ENCODE measurements at places on chromosomes 4 and X.
A peak's percentile ranks its signal among the peaks of the same experiment; 100 is the strongest.

DNA sequence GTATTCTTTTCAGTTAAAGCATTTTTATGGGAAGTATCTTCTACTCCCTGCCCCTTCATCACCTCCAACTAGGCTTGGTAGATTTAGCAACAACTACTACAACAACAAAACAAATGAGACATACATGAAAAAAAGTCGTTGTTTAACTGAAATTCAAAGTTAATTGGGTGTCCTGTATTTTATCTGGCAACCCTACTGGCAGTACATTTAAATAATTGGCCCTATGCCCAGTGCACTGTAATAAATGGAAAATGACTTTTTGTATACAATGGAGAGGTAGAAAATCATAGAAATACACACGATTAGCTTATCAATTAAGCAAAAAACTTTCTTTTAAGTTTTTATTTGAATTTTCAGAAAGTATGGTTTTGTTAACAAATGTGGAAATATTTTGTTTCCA lies 21.4 kb upstream of the CLGN start:
- no peak for DNase-seq

DNA sequence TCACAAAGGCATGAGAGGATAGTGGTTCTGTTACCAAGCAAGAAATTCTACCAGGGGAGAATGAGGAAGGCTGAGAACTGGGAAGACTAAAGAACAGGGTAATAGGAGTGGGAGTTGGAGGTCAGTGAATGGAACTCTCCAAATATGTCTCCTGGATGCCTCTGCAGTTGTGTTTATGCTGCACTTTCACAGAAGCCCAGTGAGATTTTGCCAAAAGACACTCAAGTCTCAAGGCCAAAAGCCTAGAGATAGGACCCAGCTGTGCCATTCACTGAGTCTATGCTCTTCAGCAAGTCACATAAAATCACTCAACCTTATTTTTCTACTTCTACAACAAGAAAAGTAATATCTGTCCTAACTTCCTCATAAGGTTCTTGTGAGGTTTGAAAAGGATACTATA lies 285.4 kb downstream of the UNC5C start:
- no peak for DNase-seq

DNA sequence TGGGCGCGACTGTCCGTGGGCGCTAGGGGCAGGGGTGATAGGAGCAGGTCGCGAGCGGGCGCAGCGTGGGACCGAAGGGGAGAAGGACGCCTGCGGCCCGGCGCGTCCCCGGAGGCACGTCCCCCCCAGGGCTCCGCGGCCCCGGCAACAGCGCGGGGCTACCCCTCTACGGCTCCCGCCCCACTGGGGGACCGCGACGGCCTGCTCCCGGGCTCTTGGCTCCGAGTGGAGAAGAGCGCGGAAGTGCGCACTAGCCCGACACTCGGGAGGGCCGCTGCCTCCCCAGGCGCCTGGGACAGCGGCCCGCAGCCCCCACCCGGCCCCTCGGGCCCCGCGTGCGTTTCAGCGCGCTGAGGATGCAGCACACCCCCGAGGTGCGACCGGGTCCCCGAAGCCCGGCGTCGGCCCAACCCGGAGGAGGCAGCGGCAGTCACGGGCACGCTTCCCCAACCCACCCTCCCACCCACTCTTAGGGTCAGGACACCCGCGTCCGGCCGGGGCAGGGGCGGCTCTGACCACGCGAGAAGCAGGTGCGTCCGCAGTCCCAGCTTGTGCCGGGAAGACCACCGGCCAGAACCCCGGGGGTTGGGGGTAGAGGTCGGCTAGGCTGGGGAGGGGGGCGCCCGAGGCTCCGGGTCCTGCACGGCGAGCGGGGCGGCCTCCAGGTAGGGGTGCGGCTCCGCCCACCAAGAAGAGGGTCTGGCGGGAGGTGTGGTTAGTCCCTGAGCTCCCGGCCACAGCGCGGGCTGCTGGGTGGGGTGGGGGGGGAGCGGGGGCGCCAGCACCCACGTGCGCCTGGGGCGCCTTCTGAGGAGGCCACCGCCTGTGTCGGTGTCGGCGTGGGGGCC lies 18.5 kb upstream of the NAT8L start:
- DNase-seq: no peak

DNA sequence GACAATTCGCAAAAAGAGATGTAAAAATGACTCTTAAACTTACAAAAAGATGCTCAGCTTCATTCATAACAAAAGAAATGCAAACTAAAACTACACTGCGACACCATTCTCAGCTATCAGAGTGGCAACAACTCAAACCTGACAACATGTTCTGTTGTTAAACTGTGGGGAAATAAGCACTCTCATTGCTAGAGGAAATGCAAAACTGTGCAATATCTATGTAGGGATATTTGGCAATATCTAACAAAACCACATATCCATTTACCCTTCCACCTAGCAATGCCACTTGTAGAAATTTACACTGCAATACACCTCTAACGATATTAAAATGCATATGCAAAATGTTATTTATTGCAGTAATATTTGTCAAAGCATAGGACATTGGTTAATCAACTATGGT lies 78.3 kb upstream of the EGFL6 start:
- DNase-seq: no peak

DNA sequence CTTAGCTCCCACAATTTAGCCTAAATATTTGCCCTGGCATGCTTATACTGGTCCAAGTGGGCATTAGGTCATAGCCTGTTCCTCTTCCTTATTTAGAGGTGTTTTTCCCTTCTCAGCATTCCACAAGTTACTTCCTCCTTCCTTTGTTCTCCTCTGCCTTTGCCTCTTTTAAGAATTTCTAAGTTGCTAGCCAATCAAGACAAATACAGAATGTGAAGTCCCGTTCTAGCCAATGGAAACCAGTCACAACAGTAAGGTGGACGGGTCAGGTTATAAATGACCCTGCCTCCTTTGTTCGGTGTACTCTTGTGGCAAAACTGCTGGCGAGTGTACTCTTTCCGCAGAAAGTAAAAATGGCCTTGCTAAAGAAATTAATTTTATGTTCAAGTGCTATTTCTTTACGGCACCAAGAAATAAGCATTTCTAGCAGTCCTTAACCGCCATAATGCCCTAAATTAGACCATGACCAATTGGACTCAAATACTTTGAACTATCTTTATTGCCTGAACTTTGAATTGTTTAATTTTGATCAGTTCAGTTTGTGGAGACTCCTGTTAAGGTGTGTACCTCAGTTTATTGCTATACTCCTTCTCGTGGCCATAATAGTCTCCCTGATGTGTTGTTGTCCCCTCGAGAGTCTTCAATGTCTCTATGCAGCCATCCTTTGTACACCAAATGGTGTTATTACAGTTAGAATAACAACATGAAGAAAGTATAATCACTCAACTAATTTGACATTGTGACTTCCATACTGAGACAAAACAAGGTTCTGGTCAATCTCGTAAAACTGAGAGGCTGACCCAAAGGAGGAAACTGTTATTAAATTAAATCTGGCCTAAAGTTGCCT lies 1.6 kb upstream of the HADH start:
- peak; percentile 59 for DNase-seq

GRCh38 chr4:84905646-84906045 lies 60.8 kb downstream of the WDFY3 start:
- no peak for DNase-seq

GRCh38 chr4:89307446-89308160 lies at the start of gene GPRIN3:
TSS of gene GPRIN3 (minus strand) at chr4:89307800. CDS start at chr4:89250110, 57,690 bp downstream.
- DNase-seq: peak; percentile 51

DNA sequence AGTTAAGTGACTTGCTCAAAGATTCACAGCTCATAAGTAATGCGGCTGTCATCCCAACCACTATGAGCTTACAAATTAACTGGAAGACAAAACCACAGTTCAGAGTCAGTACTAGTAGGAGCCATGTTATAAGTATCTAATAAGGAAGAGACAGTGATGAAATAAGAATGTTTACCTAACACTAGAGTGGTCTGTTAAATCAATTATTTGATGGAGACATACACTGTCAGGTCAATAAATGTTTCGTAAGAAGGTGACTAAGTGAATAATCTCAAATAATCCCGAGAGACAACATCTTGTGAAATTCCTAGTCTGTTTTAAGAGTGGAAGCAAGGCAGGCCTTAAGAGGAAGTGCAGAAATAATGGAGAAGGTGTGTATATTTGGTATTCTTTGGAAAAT lies 25.8 kb upstream of the AMELX start:
- no peak for DNase-seq

DNA sequence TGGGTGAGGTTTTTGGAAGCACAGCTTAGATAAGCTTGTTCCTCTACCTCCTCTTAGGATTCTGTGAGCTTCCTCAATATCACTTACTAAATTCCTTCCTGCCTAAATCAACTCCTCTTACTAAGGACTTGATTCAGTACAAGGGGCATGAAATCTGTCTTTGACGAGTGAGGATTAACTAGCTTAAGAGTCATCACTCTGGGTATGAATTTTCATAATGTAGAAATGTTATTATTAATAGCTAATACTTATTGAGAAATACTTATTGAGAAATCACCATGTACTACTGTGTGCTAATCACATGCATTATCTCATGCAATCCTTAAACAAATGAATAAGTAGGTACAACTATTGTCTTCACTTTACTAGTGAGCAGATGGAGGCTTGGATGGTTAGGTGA lies 28.6 kb downstream of the TRPC3 start:
- no peak for DNase-seq

DNA sequence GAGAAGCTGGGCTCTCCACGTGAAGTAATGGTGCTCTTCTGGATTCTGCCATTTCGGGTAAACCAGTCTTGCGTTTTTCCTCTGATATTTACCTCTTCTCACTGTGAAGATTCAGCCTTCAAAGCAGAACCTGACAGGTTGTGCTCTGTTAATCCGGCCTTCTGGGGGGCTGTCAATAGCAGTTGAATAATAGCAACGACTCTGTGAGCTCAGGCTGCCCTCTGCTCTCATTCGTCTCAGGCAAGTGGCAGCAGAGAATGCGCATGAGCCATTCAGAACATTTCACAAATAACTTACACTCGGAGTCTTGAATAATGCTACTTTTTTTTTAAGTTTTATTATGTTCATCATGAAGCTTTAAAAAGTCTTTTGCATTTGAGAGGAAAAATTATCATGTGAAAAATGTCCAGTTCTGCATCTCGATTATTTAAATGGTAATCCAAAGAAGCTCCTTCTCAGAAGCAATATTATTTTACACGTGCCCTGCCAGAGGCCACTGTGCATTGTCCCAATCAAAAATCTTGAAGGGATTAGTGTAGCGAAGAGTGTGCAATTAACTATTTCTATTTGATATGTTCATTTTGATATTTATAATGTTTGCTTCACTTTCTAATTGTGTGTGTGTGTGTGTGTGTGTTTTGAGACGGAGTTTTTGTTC lies 354.2 kb upstream of the FAT1 start:
- no peak for DNase-seq

DNA sequence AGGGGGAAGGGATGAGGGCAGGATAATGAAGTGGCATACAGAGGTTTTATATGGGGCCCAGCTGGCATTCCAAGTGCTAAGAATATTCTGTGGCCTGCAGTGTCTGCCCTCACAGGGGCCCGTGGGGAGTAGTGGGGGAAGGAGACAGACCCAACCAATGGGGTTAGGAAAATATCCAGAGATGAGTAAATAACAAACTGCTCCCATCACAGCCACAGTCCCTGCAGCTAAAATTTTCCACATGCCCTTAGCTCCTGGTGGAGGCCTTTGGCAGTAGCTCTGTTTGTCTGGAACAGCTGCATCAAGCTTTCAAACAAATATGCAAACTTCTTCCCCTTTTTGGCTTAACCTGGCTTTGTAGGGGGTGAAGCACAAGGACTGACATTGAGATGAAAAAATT lies 3.1 kb downstream of the SRPX2 start:
- no peak for DNase-seq

DNA sequence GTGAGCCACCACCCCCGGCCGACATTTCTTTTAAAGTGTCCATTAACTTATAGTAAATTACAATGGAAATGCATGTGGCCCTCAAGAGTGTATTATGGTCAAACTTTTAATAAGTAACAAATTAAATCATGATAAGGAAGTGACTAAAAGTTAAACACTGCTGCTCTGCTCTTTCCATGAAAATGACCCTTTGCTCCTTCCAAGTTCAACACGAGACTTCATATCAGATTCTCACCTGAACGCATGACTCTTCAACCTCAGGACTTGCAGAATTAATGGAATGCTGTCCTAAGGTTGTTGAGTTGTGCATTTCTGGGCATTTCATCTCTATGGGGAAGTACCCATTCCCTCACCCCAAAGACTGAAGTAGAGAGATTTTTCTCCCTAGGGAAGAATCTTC lies 27.1 kb downstream of the AWAT2 start:
- DNase-seq: no peak

- DNase-seq: no peak
These were observed 407.3 kb downstream of the IDS start for GRCh38 chrX:149097786-149098185.

- no peak for DNase-seq
These were observed at the start of gene SHOX for GRCh38 chrX:630612-631496. TSS of gene SHOX (plus strand) at chrX:630791. CDS start at chrX:630898, 107 bp downstream.

GRCh38 chr4:81221303-81222081 lies 6.5 kb upstream of the PRKG2 start:
- no peak for DNase-seq

DNA sequence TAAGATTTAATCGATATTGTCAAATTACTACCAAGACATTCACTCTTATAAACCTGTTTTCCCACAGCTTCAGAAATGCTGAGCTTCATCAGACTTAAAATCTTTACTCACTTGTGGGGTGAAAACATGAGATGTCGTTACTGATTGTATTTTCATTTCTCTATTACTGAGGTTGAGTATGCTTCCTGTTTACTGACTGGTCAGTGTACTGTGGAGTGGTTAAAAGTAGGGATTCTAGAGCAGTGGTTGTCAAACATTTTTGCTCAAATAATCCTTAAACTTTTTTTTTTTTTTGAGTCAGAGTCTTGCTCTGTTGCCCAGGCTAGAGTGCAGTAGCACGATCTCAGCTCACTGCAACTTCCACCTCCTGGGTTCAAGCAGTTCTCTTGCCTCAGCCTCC lies 50.3 kb downstream of the NSUN7 start:
- no peak for DNase-seq

DNA sequence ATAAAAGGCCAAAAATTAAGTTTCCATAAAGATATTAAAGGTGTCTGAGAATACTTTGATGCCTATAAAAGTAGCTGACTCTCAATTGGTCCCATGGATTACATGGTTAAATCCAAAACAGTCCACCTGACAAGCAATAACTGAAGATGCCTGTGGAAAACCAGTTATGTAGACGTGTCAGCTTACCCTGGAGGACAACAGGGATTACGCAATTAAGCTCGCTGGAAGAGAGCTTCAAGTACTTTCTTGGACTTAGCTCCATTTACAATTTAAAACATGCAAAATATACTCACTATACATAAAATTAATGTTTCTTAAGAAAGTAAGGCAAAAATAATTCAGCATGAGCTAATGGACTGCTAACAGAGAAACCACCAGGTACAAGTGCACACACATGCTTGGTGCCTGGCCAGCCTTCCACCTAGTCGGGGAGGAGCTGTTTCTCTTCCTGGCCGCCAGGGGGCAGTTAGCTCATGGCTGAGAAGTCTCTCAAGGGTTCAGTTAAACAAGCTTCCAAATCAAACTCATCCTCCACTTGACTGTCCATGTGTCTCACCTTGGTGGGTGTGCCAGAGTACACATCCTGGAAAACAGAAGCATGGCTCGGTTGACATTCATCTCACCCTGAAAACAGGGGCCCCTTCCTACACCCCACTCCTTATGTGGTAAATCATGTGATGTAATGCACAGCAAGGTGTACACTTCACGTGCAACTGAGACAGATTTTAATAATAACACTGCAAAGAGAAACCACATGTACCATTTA lies 9.2 kb upstream of the FAM53A start:
- peak; percentile 83 for DNase-seq
